ENCODE measurements at places on chromosomes 1 and 21.

DNA sequence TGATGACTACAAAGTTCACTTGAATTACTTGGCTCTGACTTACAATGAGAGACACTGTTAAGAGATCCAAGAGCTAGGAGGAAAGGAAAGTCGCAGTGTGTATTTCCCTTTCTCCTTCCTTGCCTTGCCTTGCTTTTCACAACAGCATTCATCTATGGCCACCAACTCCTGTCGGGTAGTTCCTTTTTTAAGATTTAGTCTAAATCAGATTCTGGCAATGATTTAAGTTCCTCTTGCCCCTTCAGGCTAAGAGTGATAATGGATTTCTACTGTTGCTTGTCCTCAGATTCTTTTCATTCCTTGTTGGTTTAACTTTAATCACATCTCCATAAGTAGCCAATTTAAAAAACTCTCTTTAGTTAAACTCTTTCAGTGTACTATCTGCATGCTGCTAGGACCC is 91.9 kb downstream of the GTF2B start:
- DNase-seq, result no peak

- DNase-seq, result no peak
Observed at GRCh38 chr1:73556270-73556669, 641.7 kb downstream of the LRRIQ3 start.

DNA sequence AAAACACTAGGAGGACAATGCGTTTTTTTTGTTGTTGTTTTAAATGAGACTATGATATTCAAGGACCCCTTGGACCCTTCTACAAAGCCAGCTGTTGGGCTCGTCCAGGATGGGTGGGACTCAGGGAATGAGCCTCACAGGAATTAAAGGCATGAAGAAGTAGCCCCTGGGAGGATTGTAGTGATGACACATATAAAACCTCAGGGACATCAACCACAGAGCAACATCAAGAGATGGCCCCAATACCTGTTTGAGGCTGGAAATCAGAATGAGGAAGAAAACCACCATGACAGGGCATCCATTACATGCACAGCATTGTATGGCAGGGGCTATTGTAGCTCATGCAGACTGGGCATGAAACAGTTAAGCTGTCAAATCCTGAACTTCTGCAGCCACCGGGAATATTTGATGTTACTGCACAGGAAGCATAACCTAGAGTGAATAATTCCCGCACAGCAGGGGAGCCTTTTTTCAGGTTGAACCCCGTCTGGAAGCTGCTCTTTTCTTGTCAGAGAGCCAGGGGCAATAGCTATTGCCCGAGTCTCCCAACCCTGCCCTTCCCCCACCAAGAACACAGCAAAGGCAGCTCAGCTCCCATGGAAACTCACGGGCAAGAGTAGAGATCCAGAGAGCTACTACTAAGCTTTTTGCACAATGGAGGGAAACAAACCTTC is 140.2 kb upstream of the FGGY start:
- no peak for DNase-seq

- no peak for DNase-seq
Observed at GRCh38 chr1:19140465-19140864, 69.6 kb downstream of the UBR4 start.

DNA sequence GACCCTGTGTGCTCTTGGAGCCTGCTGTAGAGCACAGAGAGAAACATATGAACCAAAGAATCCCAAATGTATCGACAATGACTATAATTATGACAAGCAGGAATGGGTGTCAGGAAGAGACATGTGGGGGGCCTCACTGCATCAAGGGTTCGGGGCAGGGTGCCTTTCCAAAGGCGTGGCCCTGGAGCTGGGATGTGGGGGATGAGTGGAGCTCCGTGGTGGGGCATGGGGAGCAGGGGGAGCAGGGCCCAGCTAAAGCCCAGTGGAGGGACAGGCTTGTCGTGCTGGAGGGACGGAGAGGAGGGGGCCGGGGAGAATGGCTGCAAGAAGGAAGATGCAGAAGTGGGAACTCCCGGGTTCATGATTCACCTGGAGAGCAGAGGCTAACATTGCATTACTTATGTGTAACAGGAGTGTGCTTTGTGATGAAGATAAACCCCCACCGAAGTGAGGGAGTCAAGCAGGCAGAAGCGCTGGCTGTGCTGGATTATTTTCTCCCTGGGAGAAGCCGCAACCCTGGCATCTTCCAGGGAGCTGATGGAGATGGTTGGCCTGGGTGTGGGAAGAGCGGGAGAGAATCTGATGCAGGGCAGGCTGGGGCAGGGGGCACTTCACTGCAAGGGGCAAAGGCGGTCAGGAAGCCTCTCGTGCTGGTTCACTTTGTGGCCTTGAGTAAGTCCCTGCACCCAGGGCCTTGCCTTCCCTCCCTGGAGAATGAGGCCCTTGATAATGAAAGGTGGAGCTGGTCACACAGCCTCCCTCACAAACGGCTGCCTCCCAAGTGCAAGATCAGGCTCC is 124.6 kb upstream of the RUNX3 start:
- DNase-seq, result no peak

GRCh38 chr1:11664336-11665065 is 501 bp downstream of the FBXO6 start:
- no peak for DNase-seq

- no peak for DNase-seq
Observed at GRCh38 chr1:117581391-117581943, 24.4 kb upstream of the TENT5C start.

DNA sequence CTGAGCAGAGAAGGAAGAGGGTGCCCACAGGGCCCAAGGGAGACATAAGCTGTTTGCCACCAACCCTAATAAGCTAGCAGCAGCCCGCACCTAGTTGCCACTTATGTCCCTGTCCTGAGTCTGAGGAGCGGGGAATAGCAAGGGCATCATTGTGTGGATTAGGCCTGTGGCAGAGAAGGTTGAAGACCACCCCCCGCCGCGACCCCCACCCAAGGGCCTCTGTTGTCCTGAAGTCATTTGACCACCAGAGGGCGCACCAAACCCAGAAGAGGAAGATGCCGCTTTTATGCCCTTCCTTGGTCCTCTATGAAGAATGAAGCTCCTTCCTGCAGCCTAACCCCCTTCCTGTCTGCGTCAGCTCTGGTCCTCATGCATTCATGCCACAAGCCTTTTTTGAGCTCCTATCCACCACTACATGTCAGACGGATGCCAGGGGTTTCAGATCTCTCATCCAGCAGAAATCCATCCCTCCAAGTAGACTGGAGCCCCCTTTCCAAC is 16.6 kb downstream of the RHBG start:
- DNase-seq, result peak; percentile 74

- DNase-seq, result no peak
Observed at GRCh38 chr1:212488436-212489283, 55.9 kb downstream of the NENF start.

DNA sequence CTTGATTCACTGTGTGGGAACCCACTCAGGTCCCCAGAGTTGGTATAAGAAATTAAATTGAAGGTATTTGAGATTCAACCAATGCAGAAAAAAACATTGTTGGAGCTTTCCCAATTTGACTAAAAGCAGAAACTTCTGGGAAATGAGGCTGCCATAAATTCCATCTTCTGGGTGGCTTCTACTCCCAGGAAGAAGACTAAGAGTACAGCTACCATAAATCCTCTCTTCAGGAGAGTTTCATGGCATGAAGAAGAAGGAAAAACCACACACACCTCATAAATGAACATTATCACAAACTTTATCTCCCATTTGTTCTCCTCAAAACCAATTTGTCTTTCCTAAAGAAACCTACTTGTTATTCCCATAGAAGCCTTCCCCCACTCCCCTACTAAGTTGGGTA is 283.9 kb downstream of the DPYD start:
- DNase-seq, result no peak

DNA sequence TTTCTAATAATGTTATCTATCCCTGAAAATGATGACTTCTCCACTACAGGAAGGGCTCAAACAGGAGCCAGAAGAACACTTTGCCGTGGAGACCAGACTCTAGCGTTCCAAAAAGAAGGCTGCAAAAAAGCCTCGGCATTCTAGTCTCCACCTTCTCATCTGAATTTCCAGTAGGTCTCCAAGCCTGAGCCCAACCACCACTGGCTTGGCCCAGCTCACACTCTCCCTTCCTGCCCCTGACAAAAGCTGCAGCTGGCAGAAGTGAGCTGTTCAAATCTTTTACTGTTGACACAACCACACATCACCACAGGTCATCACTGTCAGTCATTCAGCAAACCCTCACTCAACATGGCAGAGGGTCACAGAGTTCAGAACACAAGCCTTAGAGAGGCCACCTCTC is 69.3 kb downstream of the CAMK2N1 start:
- DNase-seq, result no peak

GRCh38 chr1:51327386-51327785 is 3.0 kb downstream of the TTC39A start:
- no peak for DNase-seq

DNA sequence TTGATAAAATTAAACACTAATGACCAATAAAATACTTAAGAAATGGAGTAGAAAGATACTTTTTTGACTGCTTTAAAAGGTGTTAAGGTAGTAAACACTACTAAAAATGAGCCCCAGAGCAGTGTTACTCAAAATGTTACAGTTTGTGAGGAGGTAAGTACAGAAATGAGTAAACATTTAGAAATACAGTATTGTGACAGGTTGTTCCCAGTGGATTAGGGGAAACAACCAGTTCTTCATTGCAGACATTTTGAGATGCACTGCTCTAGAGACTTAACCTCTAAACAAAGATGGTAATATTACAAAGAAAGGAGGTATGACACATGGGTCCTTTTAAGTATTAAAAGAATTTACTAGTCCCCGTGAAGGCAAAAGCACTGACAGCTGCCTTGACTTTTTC is 12.7 kb downstream of the DHX9 start:
- DNase-seq, result no peak

DNA sequence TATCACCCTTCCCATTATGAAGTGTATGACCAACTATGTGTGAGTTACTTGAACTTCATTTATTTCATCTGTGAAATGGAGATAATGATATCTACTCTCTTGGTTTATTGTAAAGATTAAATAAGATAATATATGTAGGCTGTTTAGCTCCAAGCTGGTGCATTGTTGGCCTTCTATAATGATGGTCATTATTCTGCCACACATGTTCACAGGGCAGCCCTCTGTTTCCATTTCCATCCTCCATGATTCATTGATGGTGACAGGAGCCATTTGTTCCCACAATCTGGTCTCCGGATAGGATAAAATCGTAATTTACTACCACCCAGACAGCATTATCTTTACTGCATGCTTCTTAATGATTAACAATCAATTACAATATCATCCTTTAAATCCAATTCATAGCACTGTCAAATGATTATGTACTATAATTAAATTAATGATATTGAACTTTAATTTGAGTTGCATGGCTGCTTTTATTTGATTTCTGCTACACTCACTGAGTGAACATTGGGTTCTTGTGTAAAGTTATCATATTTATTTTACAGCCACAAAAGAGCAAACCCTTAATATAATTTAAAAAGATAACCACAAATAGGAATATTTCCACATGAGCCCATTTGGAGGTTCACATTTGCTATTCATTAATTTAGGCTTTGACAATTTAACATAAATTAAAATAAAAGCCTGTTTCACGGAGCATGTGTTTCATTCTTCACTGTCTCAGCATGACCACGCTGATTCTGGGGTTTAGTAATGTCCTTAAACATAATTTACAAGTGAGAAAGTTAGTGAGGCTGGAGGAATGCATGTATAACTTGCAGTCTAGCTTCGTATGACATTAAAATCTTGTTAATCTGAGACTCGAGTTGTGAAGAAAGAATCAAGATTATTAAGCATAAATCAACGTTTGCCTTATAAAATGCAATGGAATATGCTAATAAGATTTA is 596.4 kb upstream of the ZRANB2 start:
- DNase-seq, result no peak

- no peak for DNase-seq
Observed at GRCh38 chr1:85330214-85330631, 53.8 kb upstream of the BCL10 start.

DNA sequence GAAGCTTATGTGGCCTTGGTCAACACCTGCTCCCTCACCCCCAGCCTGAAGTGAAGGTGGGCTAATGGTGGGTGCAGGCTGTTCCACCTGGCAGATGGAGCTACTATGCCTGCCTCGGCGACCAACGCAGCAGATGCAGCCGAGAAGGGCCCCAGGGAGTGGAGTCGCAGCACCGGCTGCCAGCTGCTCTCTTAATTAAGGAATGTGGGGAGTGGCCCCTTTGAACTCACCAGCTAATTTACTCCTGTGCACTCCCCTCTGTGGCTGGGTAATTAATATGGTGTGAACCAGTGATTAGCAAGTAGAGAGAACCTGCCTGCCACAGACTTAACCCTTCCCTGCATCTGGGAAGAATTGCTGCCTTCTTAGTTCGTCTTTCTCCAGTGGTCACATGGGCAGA is 3.3 kb upstream of the SLAMF8 start:
- no peak for DNase-seq

DNA sequence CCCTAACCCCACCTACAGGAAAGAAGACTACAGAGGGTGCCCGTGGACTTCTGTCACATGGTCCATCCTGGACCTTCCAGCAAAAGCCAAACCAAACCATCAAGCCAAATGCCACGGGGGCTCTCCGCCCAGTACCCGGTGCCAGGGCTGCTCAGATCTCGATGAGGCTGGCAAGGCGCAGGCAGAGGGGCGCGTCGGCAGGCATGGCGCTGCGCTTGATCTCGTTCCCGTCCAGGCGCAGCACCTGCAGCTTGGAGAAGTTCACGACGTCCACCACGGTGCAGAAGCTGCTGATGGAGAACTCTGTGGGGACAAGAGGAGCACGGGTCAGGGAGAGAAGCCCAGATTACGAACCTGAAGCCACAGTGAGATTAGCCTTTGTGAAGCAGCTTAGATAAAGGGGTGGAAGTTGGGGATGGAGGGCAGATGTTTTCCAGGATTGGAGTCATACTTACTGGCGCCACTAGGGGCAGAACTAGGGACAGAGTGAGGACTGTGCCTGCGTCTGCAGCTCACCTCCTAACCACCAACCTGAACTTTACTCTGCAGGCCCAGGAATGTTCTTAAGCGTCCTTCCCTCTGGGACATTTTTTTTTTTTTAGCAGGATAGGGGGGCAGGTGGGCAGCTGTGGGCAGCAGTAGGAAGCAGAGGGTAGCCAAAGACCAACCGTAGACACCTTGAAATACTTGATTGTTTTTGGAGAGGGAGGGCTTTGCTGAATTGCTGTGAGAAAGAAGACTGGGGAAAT is 8.6 kb downstream of the FMOD start:
- no peak for DNase-seq

Measured in substantia nigra (tissue), 51 donors.